ENCODE measurements at places on chromosomes 7 and 10.

- DNase-seq = no peak
Observed at GRCh38 chr10:118712930-118713634, 41.7 kb downstream of the CACUL1 start.

GRCh38 chr10:108556186-108556585, 1367.1 kb downstream of the XPNPEP1 start:
- DNase-seq = peak; percentile 52

DNA sequence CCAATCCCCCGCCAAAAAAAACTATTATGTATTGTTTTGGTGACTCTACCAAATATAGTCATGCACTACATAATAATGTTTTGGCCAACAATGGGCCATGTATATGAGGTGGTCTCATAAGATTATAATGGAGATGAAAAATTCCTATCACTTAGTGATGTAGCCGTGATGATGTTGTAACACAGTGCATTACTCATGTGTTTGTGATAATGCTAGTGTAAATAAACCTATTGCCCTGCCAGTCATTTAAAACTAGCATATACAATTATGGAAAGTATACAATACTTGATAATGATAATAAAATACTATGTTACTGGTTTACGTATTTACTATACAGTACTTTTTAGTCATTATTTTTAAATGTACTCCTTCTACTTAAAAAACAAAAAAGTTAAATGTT, 101.5 kb downstream of the SLC25A40 start:
- DNase-seq = no peak

DNA sequence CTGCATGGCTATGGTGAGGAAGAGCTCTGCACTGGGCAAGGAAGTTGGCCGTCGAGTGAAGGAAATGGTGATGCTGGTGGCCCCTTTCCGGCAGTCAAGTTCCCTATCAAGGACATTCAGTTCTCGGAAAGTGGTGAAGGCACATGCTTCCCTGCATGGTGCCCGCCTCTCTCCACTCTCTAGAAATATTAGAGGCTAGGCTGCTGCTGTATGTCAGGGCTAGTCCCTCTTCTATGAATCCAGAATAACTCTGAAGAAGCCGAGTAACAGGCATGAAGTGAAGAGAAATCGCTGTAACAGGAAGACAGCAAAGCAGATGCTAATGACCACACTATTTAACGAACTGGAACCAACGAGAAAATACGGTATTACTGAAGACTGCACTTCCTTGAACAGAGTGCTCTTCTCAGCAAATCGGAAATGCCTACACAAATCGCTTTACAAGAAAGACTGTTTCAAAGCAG, 5.4 kb downstream of the IDI1 start:
- DNase-seq = no peak

DNA sequence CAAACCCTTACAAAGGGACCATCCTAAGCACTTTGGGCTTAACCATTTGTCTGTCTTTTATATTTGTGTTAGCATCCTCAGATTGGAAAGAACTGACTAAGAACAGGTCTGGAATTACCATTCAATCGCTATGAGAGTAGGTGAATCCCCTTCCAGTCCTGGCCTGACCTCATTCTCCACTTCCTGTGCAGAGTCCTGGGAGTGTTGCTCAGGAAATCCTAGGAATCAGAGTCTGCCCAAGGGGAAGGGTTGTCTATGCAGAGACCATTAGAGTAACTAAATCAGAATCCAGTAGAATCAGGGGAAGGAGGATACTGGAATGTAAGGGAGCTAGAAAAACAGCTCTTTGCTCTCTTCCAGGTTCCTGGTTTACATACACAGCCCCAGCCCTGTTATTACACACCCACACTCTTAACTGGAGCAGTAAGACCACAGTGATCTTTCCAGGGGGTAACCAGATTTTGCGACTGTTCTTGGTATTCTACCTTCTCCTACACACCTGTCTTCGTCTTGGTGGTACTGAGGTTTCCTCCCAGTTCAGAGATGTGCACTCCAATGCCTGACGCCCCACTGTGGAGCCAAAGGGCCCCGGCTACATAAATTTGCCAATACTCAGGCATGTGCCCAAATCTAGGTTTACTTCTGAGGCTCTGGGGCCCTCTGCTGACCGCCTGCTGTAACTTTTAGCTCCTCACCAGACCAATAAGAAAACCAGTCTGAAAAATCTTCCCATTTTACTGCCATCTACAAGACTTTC, 103.7 kb downstream of the RNF216 start:
- peak; percentile 75 for DNase-seq

DNA sequence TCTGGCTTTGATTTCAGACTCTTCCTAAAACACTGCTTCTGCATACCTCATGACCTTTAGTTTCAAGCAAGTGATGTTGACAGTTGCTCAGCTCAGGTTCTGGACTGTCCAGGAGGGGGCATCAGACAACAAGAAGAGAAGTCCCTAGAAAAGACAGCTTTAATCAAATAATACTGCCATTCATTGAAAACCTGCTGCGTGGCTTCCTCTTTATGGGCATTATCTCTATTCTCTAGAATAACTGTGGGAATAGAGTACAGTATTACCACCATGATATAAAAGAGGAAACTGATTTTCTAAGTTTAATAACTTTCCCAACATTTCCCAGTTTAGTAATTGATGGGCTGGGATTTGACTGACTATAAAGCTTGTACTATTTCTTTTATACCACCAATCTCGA, 170.4 kb downstream of the SNX13 start:
- DNase-seq = peak; percentile 67

DNA sequence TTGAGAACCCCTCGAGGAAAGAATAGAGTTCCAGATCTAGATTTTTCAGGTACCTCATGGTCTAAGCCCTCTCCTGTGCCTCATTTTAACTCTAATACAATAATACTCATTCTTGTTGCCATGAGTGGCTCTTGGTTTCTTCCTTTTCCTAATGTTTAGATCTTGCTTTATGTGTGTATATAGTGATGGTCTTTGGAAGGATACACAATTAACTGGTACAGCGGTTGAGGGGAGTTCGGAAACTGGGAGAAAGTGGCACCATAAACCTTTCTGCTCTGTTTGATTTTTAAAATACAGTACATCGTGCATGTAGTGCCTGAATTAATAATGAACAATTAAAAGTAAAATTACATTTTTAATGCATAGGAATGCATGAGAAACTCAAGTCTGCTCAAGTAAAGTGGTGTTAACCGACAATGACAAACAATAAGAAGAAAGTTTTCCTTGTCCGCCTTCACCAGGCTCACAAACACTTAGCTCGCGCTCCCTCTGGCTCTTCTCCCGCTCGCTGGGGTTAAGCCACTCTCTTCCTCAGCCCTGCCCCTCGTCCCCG, 386 bp upstream of the EIF4EBP2 start:
- no peak for DNase-seq

DNA sequence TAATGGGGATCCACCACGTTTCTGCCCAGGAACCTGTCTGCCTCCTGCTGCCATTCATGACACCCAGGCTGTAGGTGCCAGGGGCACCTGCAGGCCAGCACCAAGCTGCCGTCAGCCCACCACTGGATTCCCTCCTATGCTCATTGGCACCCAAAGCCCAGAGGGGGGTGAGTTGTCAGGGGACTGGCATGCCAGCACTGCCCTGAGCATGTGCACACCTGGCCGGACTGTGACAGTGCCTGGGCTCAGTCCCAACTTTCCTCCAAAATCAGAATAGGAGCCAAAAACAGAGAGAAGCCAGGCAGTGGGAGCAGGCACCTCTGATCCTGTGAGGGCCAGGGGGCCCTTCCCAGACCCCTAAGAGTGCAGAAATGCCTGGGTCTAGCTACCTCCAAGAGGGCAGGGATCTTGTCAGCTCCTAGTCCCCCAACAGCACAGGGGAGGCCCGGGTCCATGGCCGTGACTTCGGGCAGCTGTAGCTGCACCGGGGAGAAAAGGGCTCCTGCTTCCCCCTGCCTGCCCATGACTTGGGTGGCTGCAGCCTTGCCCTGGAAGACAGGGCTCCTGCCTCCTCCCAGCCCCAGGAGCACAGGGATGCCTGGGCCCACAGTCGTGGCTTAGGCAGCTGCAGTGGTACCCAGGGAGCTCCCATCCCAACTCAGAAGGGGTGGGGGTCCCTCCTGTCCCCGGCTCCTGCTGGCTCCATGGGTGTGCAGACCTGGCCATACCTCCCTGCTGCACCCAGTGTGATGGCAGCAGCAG, 249.8 kb upstream of the DKK1 start:
- no peak for DNase-seq

DNA sequence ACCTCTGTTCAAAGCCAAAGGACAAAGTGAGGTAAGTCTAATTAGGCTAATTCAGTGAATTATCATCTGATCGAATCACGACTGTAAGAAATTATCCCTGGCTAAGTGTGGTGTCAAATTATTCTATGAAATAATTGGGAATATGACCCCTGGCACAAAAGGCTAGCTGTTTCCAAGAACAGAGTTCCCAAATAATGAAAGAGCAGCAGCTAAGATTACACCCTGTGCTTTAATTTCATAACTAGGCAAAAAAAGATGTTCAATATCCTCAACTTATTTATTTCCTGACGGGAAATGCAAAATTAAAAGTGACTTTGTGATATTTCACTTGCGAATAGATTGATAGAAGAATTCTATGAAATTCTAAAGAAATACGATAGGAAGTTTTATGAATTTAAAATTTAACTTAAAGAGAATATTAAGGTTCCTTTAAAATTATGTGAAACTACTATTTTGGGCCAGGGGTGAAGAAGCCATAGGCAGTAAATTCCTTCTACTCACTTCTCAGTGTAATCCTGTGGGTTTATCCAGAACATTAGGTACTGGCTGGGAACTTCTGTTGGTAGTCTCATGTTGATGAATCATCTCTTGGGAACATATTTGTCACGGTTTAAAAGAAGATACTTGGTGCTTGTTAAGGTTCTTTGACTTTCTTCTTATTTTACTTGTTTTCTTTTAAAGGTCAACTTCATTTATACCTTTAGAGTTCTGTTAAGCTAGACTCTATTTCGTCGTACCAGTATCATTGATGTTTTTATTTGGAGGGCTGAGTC, 148.5 kb downstream of the POLR1F start:
- DNase-seq = peak; percentile 77

DNA sequence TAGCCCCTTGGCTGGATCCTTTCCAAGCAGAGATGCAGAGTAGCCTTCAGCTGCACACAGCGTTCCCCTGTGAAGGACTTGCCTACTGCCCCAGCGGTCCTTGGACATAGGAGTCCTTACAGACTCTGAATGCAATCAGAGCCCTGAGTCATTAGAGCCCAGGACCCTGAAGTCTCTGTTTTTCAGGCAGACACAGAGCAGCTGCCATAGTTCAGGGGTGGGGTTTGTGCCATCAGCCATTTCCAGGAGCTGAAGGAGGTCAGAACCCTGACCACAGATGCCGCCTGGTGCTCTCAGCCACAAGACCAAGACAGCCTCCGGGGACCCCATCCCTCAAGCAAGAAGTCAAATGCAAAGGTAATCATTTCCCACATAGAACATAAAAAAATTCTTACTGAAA, 32.8 kb upstream of the WDFY4 start:
- DNase-seq = no peak

- no peak for DNase-seq
Observed at GRCh38 chr7:2437537-2438148, 34.2 kb downstream of the CHST12 start.

Measured in fibroblast of skin of right biceps (primary cell).